Spinal cord (tissue), 10 donors: ENCODE measurements at places on chromosomes 2 and 18.

GRCh38 chr2:119810049-119810630 is 50.4 kb downstream of the PTPN4 start:
- no peak for DNase-seq
- no peaks in the 10 kb centered on the region for H3K4me1 ChIP-seq
- H3K36me3 ChIP-seq = no peaks in the 10 kb centered on the region
- H3K27me3 ChIP-seq = no peaks in the 10 kb centered on the region

- no peak overlapping the region for H3K27ac ChIP-seq
- DNase-seq = no peak
- no peaks in the 10 kb centered on the region for H3K4me1 ChIP-seq
- H3K36me3 ChIP-seq = no peaks in the 10 kb centered on the region
Observed at GRCh38 chr2:164260506-164260905, 360.8 kb downstream of the GRB14 start.

- H3K36me3 ChIP-seq = peaks cover 49% of the 10 kb centered on the region
- H3K27ac ChIP-seq = no peak overlapping the region
- DNase-seq = no peak
- no peaks in the 10 kb centered on the region for H3K27me3 ChIP-seq
- H3K4me1 ChIP-seq = peaks cover 26% of the 10 kb centered on the region
Observed at GRCh38 chr2:70684846-70685622, 83.0 kb downstream of the ADD2 start.

- H3K4me1 ChIP-seq = peaks cover 15% of the 10 kb centered on the region
- H3K27ac ChIP-seq = peak overlapping the region; percentile 35
- DNase-seq = no peak
- no peaks in the 10 kb centered on the region for H3K27me3 ChIP-seq
Observed at GRCh38 chr18:7207366-7207915, 23.4 kb upstream of the LRRC30 start.

GRCh38 chr2:80454628-80455027 is 150.1 kb upstream of the LRRTM1 start:
- peak; percentile 21 for DNase-seq
- peak overlapping the region; percentile 72 for H3K27ac ChIP-seq
- no peak overlapping the region for H3K4me3 ChIP-seq
- no peaks in the 10 kb centered on the region for H3K27me3 ChIP-seq
- H3K4me1 ChIP-seq = peaks cover 8% of the 10 kb centered on the region
- H3K36me3 ChIP-seq = no peaks in the 10 kb centered on the region

GRCh38 chr2:62467475-62468321 is 38.3 kb downstream of the TMEM17 start:
- no peaks in the 10 kb centered on the region for H3K27me3 ChIP-seq
- H3K4me1 ChIP-seq = peaks cover 16% of the 10 kb centered on the region
- no peak for DNase-seq
- no peak overlapping the region for H3K4me3 ChIP-seq

DNA sequence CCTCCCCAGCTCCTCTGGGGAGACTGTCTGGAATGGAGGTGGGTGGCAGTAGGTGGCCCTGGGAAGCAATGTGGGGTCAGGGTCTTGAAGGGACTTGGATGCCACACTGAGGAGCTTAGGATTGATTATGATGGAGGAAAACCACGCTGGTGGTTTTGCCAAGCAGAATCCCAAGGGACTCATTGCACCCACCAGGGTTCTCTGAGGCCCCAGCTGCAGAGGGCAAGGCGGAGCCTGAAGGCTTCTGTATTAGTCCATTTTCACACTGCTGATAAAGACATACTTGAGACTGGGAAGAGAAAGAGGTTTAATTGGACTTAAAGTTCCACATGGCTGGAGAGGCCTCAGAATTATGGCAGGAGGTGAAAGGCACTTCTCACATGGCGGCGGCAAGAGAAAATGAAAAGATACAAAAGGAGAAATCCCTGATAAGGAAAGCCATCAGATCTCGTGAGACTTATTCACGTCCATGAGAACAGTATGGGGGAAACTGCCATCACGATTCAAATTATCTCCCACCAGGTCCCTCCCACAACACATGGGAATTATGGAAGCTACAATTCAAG is 87.2 kb upstream of the YWHAQ start:
- no peak for DNase-seq
- H3K27me3 ChIP-seq = no peaks in the 10 kb centered on the region
- H3K27ac ChIP-seq = no peak overlapping the region
- H3K4me1 ChIP-seq = peaks cover 3% of the 10 kb centered on the region

GRCh38 chr2:129490641-129491040 is 488.8 kb upstream of the RAB6C start:
- no peaks in the 10 kb centered on the region for H3K36me3 ChIP-seq
- no peak for DNase-seq
- H3K4me1 ChIP-seq = peaks cover 4% of the 10 kb centered on the region

GRCh38 chr18:40357536-40357935 is 1597.5 kb upstream of the PIK3C3 start:
- H3K36me3 ChIP-seq = no peaks in the 10 kb centered on the region
- H3K27ac ChIP-seq = no peak overlapping the region
- H3K4me3 ChIP-seq = no peak overlapping the region
- no peaks in the 10 kb centered on the region for H3K27me3 ChIP-seq
- no peaks in the 10 kb centered on the region for H3K4me1 ChIP-seq
